ENCODE measurements at places on chromosomes 6 and 20.

- no peak for DNase-seq
These were observed 5.4 kb downstream of the OR2H2 start for GRCh38 chr6:29590218-29590808.

DNA sequence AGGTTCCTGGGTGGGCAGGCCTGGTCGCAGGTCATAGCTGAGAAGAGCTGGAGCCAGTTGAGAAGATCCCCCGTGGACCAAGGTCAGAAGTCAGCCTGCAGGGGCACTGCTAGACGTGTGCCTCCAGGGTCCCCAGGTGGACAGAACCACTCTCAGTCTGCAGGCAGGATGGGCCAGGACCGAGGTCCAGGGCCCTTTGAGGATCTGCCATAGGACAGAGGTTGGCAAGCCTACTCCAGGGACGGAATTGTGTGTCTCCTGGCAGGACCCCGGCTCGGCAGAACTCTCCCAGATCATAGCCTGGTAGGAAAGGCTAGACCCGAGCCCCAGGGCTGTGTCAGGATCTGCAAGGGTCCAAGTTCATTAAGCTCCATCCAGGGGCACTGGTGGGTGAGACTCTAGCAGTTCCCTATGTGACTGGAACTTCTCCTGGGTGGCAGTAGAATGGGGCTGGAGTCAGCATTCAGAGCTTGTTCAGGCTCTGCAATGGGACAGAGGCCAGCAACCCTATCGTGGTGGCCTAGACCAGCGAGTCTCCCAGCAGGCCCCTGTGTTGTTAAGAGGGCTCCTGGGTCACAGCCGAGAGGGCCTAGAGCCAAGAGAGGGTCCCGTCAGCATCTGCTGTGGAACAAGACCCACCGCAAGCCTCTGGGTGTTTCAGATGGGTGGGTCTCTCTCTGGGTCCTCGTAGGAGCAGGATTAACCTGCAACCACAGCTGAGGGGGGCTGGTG, 18.2 kb downstream of the TTLL2 start:
- no peak for DNase-seq

- DNase-seq, result no peak
These were observed 168.4 kb downstream of the CARMIL1 start for GRCh38 chr6:25447570-25447929.

DNA sequence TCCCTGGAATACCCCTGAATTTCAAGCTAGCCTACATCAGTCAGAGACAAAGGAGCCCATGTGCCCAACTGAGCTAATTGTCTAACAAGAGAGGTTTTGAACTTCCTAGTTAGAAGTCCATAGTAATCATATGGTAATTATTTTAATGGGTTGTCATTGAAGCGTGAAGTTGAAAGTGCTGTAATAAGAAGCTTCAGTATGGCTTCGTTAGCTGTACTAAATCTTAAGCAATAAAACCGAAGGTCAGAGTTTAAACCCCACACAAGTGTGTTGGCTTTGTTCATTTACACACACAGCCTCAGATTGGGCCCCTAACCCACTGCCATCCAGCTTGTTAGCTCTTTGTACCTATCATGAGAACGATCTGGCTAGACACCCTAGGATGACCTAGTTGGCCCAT, 195.6 kb upstream of the RIN2 start:
- no peak for DNase-seq

DNA sequence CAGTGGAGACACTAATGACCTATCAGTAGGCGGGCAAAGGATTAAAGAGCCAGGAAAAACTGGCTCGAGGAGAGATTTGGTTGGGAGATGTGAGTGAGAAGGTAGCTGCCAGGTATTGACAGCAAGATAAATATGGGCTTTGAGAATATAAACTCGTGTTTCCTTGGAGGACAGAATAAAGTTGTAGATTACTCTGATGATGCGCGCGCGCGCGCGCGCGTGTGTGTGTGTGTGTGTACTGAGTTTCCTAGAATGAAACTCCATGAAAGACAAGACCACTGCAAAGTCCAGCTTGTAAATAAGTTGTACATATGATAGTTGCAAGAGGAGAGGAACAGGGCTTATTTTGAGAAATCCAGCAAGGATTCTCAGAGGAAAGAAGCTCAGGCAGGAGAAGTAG, 13.3 kb upstream of the TREM2 start:
- no peak for DNase-seq

- peak; percentile 52 for DNase-seq
These were observed 10.4 kb downstream of the CD40 start for GRCh38 chr20:46128310-46129151.

DNA sequence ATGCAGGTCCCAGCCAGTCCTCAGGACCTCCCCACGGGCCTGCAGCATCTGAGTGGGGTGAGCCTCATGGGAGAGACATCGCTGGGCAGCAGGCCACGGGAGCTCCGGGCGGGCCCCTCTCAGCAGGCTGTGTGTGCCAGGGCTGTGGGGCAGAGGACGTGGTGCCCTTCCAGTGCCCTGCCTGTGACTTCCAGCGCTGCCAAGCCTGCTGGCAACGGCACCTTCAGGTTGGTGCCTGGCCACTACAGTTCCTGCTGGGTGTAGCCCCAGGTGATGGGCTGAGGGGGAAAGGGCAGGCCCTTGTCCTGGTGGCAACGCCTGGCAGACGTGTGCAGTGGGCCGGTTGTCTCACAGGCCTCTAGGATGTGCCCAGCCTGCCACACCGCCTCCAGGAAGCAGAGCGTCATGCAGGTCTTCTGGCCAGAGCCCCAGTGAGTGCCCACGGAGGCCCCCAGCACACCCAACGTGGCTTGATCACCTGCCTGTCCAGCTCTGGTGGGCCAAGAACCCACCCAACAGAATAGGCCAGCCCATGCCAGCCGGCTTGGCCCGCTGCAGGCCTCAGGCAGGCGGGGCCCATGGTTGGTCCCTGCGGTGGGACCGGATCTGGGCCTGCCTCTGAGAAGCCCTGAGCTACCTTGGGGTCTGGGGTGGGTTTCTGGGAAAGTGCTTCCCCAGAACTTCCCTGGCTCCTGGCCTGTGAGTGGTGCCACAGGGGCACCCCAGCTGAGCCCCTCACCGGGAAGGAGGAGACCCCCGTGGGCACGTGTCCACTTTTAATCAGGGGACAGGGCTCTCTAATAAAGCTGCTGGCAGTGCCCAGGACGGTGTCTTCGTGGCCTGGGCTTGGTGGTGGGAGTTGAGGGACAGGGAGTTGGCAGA, 787 bp upstream of the TNFRSF6B start:
- no peak for DNase-seq
